NCI-H524 (cell line): ENCODE measurements at places on chromosomes 1 and 21.

DNA sequence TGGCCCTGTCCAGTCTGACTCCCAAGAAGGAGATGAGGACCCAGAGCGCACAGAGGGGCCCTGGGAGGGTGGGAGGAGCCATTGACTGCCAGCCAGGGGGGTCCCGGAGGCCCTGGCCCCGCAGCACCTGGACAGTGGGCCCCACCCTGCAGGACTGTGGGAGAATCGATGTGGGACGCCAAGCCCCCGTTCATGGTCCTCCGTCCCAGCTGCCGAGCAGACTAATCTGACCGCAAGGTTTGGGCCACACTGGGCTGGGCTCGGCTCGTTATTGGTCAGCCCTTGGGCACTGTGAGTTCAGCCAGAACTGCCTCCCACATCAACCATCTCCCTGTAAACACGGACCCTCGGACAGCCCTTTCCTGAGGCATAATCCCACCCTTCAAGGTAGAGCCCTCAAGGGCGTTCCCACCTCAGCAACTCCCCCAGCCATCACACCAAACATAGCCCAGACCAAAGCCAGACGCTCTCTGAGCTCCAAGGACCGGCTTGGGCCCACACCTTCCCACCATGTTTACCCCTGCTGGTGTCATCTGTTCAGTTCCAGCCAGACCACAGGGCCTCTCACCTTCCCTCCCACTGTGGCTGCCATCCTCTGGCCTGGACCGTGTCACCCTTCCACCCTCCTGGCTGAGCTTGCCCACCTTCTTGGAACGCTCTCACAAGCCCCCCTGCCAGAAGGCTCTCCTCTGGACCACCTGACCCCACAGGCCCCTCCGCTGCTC is 16.2 kb upstream of the POFUT2 start:
- DNase-seq: no peak

GRCh38 chr1:29964718-29965533 is 728.6 kb downstream of the PTPRU start:
- no peak for DNase-seq

- DNase-seq: peak; percentile 75
Observed at GRCh38 chr1:229159668-229160544, 111.0 kb upstream of the RAB4A start.

GRCh38 chr1:157195521-157196244 is 57.5 kb upstream of the ETV3 start:
- DNase-seq: no peak

GRCh38 chr1:32349211-32349708 is 13.0 kb downstream of the FAM229A start:
- DNase-seq: no peak

GRCh38 chr1:3553166-3553939 is 58.0 kb downstream of the MEGF6 start:
- DNase-seq: no peak

DNA sequence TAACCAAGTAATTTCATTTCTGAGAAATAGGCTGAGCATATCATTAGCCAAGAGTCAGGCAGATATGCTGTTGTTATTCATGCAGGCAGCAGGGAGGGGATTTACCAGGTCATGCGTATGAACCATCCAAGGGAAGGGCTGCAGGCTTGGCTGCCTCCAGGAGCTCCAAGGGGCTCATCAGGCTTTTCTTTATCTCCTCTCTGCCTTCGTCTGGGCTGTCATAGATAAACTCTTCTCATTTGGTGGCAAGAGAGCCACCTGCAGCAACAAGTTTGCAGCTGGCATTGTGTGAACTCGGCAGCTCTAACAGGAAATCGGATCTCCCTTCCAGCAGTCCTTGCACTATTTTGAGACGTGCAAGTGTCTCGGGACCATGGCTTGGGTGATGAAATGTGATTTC is 7.5 kb downstream of the CCDC27 start:
- no peak for DNase-seq

- DNase-seq: no peak
Observed at GRCh38 chr1:184747089-184747955, 7.3 kb downstream of the EDEM3 start.

- no peak for DNase-seq
Observed at GRCh38 chr1:15305468-15305770, 58.4 kb downstream of the FHAD1 start.

DNA sequence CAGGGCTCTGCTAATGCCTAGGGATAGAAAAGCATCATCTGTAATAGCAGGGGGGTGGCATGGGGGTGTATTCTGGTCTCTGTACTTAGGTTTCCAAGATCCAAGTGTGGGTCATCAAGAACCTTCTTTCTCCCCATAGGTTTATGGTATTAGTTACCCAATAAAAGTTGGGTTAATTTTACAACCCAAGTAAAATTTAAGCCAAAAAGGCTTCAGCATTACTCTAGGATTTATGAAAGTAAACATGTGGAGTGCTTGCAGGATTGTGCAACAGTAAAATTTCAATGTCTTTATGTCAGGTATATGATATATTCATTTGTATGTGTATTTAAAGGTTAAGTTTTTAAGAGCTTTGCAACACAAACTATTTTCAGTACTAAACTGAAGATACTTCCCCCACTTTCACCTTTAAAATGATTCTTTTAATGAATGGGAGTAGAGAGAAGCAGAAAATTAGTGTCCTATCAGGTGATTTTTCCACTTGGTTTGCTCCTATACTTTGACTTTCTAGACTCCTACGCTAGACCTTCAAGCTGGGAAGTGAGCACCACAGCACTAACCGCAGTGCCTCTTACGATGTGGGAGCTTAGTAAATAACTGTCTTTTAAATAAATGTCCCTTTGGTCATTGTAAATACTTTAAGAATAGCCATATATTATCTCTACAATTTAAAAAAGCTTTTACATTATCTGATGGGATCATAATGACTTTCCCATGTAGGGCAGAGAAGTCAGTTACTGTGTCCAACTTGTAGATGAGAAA is 67.8 kb upstream of the UBE2U start:
- no peak for DNase-seq
